DMS53 (cell line): ENCODE measurements at places on chromosomes 12 and 14.

- no peak for DNase-seq
Observed at GRCh38 chr14:32263939-32264567, 61.0 kb upstream of the RNU6-8 start.

- DNase-seq, result no peak
Observed at GRCh38 chr12:68403296-68403695, 71.1 kb upstream of the MDM1 start.

GRCh38 chr12:89264837-89265236, 87.5 kb downstream of the DUSP6 start:
- DNase-seq, result no peak

GRCh38 chr14:105178069-105178867, 2.8 kb downstream of the NUDT14 start:
- DNase-seq, result peak; percentile 68

- DNase-seq, result peak; percentile 43
Observed at GRCh38 chr14:90495357-90496276, 98.8 kb downstream of the CALM1 start.

- DNase-seq, result no peak
Observed at GRCh38 chr12:66587912-66588311, 91.0 kb downstream of the GRIP1 start.

GRCh38 chr12:19712041-19712440, 272.7 kb downstream of the AEBP2 start:
- DNase-seq, result peak; percentile 44
